ENCODE measurements at places on chromosomes 5 and 9. TPM values are rescaled to one million over a fixed set of nuclear protein-coding genes. Genes with fewer than 3 reads are reported as not detected.

- DNase-seq, result no peak
These were observed 61.6 kb downstream of the NSG2 start for GRCh38 chr5:174106997-174107655.

DNA sequence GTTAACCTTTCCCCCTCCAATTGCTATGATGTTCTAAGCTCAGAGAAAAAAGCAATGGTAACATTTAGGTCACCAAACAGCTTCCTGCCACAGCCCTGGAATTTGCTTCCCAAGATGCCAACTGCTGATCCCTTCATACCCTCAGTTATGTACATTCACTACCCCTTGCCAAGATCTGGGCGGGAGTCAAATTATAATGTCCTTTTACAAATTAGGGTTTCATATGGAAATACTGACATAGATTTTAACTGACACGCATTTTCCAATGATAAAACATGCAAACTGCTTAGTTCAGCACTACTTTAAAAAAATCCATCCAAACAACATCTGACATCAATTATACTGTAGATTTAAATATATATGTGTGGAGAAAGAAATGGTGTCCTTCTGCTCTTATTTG lies 5.0 kb downstream of the LOX start:
- DNase-seq, result no peak

- DNase-seq, result no peak
These were observed 41.7 kb upstream of the TMEM250 start for GRCh38 chr9:136160381-136160841.

Gene SLC6A7
- not detected for total RNA-seq

Gene PRR7
- total RNA-seq, result 58.8 TPM
